ENCODE measurements at places on chromosomes 5 and 9.

DNA sequence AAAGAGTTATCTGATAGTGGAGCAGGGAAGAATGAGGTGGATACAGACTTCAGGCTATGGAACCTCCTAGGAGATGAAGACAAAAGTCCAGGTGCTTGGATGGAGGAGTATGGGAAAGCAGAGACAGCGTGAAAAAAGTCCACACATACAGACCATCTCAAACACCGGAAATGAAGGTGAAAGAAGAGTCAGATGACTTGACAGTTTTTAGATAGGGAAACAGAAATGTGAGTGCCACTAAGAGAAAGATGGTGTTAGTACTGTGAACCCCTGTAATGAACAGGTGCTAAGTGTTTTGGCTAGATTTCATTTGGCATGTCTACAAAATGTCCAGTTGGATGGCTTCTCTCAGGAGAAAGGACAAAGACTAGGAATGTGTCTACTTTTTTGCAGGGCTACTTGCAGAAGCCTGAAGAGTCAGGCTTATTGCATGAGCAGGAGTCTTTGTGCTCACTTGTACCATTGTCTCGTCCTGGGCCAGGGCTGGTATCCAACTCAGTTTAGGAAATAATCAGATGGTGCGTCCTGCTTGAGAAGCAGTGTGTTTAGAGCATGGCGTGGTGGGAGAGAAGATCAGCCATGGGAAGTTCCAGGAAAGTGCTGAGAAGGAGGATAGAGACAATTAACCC, 90.6 kb upstream of the STARD4 start:
- DNase-seq = no peak

DNA sequence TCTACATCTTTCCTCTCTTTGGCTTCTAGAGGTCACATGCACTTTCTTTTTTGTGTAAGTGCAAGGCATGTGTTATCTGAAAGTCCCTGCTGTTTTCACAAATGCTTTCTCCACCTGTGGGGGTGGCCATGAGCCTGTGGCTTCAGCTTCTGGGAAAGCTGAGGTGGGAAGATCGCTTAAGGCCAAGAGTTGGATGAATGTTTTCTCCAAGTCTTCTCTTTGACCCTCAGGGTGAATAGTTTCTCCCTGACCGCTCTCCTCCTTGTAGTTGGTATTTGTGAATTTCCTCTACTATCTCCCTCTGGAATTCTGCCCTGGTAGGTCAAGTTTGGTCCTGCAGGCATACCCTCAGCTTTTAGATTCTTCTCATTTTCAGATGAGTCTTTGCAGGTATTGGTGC, 74.2 kb downstream of the UGCG start:
- DNase-seq = no peak

DNA sequence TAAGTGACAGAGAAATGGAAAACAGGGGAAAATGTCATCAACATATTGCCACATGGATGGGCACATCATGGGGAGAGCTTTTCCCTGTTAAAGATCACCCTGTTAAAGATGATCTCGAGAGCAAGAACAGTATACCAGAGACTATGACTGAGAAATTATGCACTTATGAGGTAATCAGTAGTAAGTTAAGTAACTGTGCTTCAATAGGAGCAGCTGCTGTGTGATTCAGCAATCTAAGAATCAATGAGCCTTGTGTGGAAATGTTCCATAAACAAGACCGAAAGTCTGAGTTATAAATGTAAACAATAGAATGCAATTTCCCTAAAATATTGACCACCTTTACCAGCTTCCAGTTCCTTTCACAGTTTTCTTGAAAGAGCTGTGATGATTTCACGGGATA, 582.3 kb downstream of the CAAP1 start:
- no peak for DNase-seq

GRCh38 chr5:127796211-127796610, 93.0 kb downstream of the CCDC192 start:
- DNase-seq = no peak

DNA sequence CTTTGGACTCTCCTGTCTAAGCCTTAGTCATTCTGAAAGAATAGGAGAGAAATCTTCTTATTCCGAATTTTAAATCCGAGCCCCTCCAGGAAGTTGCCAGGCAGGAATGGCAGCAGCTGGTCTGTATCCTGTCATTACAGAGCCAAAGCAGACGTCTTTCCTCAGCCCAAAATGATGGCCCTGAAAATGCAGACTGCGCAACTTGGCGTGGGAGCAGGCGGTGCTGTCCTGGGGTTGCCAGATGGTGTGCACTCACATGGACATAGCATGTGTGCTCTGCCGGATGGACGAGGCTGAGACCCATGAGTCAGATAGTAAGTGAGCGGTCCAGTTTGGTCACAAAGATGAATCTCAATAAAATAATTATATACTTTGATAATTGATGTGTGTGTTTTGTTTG, 410.4 kb downstream of the KCTD16 start:
- DNase-seq = no peak

- DNase-seq = no peak
These were observed 11.6 kb upstream of the POMT1 start for GRCh38 chr9:131491001-131491710.
